Mammary epithelial cell (primary cell): ENCODE measurements at places on chromosomes 12 and 14. TPM values are rescaled to one million over a fixed set of nuclear protein-coding genes. Genes with fewer than 3 reads are reported as not detected.

Gene LRRC9
- total RNA-seq: not detected

Gene GALNT6
- 13.5 TPM for total RNA-seq

Gene TCL1A
- not detected for total RNA-seq

Gene CCDC175
- total RNA-seq: not detected

Gene FSCB
- total RNA-seq: not detected

- DNase-seq: no peak
These were observed 48.1 kb downstream of the TPCN1 start for GRCh38 chr12:113269257-113269943.

DNA sequence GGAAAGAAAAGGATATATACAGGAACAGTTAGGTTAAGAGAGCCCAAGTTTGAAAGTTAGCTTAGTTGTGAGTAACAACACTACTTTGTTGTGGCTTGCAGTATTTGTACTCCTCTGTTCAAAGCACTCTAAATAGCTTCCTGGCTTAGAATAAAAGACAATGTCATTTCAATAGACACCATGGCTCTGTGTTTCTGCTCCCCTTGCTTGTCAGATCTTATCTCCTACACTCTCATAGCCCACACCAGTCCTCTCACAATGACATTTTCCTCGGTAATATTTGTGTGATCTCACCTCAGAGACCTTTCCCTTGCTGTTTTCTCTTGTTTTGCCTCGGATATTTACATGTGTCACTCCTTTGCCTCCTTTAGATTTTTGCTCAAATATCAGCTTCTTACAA lies 418.4 kb downstream of the MDGA2 start:
- DNase-seq: no peak

- DNase-seq: no peak
These were observed 331.1 kb downstream of the ATP23 start for GRCh38 chr12:58272461-58272860.

DNA sequence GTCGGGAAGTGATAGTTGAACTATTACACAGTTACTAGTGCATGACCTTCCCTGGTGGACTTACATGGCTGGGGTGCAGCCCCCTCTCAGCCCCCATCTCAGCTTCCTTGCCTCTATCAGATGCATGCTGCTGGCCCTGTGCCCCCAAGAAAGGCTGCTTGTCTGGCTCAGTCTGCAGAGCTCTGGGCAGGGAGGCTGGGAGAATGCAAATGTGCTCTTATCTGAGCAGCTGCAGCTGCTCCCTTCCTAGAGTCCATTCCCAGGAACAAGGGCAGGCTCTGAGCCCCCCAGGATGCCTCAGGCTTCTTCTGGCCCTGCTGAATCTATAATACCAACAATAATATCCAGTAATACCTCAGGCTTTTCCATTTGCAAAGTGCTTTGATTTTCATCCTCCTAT lies 218.1 kb upstream of the SRRM4 start:
- no peak for DNase-seq

DNA sequence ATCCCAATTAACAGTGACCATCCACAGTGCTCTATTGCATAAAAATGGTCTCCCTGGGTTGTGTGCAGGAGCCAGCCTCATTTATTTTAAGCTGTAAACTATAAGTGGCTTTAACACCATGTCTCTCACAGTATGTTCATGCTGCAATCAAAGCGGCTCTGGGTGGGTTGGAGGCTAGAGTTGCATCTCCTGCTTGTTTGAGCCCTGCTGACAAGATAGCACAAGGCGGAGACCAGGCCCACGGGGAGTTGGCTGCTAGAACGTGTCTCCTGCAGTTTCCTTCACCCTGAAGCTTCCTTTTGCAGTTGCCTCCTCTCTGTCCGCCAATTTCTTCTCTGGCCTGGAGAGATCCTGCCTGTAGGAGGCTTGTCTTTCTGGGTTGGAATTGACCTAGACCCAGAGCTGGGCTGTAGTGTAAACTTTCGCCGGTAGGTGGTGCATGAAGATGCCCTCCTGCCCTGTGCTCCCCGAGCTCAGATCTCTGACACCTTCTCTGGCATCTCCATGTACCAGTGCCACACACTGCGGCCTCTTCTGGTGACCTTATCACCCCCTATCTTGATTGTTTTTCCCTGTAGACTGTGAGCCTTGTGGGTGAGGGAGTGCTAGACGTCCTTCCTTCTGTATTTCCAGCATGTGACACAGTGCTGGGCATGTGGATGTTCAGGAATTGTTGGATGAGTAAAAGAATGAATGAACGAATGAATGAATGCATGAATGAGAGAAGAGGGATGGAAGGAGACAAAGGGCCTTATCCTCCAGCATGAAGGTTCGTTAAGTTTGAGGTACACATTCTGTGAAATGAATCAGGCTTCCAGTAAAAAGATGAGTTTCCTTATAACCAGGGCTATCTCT lies 10.4 kb downstream of the OTUB2 start:
- DNase-seq: peak; percentile 46

GRCh38 chr12:6839482-6840201 lies 1.1 kb upstream of the GNB3 start:
- DNase-seq: no peak

- DNase-seq: no peak
These were observed 35.2 kb upstream of the MDGA2 start for GRCh38 chr14:47710581-47710980.

- DNase-seq: peak; percentile 59
These were observed 39.6 kb upstream of the YY1 start for GRCh38 chr14:100199240-100199860.

DNA sequence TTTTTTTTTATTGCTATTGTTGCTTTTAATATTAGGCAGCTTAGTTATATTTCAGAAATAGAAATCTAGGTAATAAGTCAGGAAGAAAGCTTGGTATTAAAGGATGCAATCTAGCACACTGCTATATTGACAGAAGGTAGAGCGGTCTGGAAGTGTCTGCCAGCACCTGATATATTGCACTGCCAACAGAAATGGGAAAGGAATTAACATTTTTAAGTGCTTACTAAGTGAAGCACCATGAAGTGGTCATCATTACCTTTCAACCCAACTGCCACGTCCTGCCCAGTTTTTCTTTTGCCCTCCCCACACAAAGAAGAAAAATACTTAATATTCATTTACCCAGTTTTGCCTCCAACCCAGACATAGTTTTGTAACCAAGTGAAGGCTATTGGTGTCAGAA lies 163.5 kb downstream of the KITLG start:
- DNase-seq: no peak

GRCh38 chr14:61866932-61867920 lies 105.0 kb downstream of the SNAPC1 start:
- no peak for DNase-seq

GRCh38 chr12:24025153-24025798 lies 75.8 kb upstream of the SOX5 start:
- DNase-seq: no peak

- no peak for DNase-seq
These were observed 406.5 kb upstream of the RGS6 start for GRCh38 chr14:71525663-71526221.

- peak; percentile 21 for DNase-seq
These were observed 115.9 kb downstream of the SLC25A21 start for GRCh38 chr14:37056473-37056872.

- no peak for DNase-seq
These were observed 46.5 kb downstream of the PAPLN start for GRCh38 chr14:73283608-73284379.

DNA sequence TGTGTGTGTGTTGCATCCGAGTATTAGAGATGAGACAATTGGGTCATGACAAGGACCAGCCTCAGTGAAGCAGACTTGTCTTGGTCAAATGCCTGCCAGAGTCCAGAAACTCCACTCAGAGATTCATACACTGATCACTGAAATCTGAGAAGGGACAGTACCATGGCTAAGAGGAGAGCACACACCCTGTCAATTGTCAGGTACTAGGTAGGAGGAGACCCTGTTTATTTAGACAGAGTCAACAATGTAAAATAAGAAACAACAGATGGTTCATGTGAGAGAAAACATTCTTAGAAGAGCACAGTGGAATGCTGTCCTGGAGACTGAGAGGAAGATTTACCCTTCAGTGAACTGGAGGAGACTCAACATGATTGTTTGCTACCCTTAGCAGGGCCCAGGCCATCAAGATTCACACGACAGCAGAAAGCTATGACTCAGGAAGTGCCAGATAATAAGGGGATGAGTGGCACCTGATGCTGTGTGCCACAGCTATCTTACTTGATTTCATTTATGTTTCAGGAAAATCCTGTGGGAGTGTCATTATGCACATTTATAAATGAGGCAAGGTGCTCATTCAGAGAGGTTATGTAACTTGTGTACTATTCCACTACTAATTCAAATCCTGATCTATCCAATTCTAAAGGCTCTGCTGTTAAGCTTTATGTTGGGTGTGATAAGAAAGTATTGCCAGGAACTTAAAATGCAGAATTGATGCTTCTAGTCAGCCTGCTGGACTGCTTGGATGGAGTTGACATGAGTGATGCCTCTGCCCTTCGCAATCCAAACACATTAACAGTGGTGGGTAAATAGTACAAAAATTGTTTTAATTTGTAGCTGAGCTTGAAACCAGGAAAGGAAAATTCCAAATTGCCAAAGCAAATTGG lies 136.6 kb upstream of the NEDD1 start:
- no peak for DNase-seq
